ENCODE measurements at places on chromosomes 2 and 18.

DNA sequence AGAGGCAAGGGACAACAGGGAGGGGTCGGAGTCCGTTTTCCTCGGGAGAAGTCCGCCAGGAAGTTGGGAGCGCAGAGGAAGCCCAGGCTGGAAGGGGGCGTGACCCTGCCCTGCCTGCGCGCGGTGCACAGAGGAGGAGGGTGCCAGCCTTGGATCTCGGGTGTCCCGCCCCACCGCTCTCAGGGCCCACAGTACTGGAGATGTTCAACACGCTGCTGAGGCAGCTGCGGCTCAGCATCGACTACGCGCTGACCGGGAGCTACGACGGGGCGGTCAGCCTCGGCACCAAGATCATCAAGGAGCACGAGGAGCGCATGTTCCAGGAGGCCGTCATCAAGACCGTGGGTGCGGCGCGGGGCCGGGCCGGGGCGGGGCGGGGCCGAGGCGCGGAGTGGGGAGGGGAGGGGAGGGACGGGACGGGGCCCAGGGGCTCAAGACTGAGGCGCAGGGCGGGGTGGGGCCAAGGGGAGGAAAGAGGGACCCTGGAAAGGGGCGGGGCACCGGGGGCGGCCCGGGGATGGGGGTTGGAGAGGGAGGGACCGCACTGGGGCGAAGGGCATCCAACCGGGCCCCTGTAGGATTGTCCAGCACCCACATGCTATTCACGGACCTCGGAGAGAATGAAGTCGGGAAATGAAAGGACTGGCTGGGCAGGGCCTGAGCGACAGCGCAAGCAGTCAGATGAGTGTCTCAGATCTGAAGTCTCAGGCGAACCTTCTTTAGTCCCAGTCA is 36.6 kb downstream of the POMC start:
- no peak for DNase-seq

DNA sequence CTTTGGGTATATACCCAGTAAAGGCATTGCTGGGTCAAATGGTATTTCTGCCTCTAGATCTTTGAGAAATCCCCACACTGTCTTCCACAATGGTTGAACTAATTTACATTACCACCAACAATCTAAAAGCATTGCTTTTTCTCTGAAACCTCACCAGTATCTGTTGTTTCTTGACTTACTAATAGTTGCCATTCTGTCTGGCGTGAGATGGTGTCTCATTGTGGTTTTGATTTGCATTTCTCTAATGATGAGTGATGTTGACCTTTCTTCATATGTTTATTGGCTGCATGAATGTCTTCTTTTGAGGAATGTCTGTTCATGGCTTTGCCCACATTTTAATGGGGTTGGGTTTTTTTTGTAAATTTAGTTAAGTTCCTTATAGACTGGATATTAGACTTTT is 382.6 kb upstream of the ZNF804A start:
- DNase-seq = no peak

DNA sequence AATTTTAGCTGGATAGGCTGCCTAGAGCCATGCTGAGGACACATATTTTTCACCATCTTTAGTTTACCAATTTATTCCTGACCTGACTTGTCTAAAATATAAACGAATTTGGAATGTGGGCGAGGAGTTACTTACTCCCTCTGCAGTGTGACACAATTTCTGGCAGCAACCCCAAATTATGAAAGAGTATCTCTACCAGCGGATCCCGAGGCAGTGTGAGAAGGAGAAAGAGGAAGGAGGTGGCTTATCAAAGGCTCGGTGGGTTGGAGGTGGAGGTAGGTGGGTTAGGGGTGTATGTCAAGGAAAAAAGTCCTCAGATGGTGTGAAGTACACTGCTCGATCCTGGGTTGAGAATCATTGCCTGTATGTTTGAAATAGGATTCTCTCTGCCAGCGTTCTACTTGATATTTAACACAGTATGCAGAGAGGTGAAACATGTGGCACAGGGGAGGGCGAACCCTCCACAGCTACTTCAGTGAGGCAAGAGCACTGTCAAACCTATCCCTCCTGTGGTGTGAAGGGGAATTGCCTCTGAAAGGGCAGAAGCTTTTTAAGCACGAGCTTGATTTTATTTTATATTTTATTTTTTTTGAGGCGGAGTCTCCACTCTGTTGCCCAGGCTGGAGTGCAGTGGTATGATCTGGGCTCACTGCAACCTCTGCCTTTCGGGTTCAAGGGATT is 76.0 kb downstream of the RFTN2 start:
- DNase-seq = no peak

DNA sequence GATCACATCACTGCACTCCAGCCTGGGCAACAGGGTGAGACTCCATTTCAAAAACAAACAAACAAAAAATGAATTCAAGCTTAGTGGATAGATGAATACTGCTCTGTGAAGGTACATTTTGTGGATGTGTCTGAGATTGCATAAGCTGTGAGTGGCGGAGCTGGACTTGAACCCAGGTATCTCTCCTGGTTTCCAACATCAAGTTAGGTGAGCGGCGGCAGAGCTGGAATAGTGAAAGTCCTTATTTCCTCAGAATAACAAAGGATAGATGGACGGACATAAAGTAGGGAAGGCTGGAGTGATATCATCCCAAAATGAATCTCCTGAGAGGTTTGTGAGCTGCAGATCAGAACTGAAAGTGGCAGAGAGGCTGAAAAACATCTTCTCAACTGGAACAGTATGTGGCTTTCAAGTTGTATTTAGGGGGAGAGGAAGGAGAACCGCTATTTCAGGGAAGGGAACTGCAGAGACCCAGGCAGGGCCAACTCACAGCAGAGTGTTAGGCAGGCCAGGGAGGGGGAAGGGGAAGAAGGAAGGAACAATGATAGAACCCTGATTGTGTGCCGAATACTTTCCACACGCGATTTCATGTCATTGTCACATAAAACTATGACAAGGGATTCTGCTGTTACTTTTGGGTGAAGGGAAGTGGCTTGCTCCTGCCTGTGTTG is 106.2 kb downstream of the LPIN1 start:
- no peak for DNase-seq

- no peak for DNase-seq
Measured at GRCh38 chr2:55311444-55311870, 42.4 kb upstream of the MTIF2 start.

- no peak for DNase-seq
Measured at GRCh38 chr2:127673291-127674069, 1.9 kb downstream of the LIMS2 start.

GRCh38 chr18:74334242-74334893 is 18.7 kb downstream of the C18orf63 start:
- DNase-seq = no peak

- no peak for DNase-seq
Measured at GRCh38 chr2:10619643-10620042, 70.1 kb downstream of the NOL10 start.

GRCh38 chr18:62663731-62664336 is 51.5 kb upstream of the PHLPP1 start:
- no peak for DNase-seq

GRCh38 chr2:128413718-128414341 is 95.2 kb upstream of the HS6ST1 start:
- no peak for DNase-seq

- no peak for DNase-seq
Measured at GRCh38 chr2:191048073-191048472, 34.1 kb upstream of the STAT1 start.

GRCh38 chr2:219726916-219727315 is 99.5 kb downstream of the SLC4A3 start:
- DNase-seq = no peak

GRCh38 chr18:62447652-62448051 is 75.2 kb upstream of the ZCCHC2 start:
- DNase-seq = no peak

DNA sequence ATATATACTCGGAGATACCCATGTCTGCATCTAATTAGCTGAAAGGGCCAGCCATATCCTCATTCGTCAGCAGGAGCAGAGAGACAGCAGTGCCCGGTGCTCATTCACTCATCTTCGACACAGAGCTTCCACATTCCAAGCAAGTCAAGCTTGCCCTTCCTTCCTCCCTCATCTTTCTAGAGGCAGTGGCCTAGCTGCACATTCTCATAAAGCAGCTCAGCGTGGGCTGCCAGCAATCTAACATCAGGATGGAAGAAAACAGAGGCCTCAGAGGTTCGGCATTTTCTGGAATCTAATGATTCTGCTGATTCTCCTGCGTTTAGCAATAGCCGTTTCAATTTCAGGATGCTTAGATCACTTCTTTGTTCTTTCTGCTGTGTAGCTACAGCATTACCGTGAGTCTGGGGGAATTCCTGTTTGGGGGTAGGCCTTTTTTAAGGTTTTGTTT is 68.8 kb downstream of the CLHC1 start:
- DNase-seq = no peak
